ENCODE measurements at places on chromosomes 6 and 20. TPM values are rescaled to one million over a fixed set of nuclear protein-coding genes. Genes with fewer than 3 reads are reported as not detected.

DNA sequence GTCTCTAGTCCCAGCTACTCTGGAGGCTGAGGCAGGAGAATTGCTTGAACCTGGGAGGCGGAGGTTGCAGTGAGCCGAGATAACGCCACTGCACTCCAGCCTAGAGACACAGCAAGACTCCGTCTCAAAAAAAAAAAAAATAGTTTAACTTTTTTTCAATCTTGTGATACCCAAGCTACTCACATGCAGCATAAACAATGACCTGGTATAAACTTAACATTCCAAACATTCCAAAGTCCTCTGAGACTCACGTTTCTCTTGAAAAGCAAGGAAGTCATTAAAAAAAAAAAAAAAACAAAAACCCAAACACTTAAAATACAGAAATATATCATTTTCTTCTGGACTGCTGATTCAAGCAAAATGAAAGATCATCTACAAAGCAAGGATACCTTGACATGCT lies 14.3 kb downstream of the CRNKL1 start:
- no peak for DNase-seq

Gene MCM3
- 189 TPM for total RNA-seq

Gene FNDC1
- total RNA-seq = not detected

GRCh38 chr6:11337306-11337705 lies 104.8 kb upstream of the NEDD9 start:
- no peak for DNase-seq

Gene VAPB
- total RNA-seq = 31.0 TPM

DNA sequence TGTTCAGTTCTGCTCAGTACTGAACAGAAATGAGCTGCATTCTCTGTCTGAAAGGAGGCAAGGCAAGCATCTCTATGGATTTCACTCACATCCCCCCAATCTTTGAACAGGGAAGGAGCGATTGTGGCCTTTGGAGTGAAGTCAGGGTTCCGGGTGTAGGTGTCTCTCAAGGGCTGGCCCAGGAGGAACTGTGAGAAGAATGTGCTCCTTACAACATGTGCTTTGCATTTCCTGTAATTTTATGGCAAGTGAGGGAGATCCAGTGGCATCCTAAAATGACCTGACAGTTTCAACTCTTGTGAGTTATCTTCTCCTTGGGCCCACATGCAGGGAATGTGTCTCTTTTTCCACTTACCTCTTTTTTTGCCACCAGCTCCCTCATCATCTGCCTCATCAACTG lies 63.0 kb upstream of the RIN2 start:
- DNase-seq = no peak

GRCh38 chr6:16375206-16375605 lies 136.8 kb downstream of the GMPR start:
- no peak for DNase-seq

GRCh38 chr6:167502471-167502870 lies 177.6 kb downstream of the TTLL2 start:
- no peak for DNase-seq

DNA sequence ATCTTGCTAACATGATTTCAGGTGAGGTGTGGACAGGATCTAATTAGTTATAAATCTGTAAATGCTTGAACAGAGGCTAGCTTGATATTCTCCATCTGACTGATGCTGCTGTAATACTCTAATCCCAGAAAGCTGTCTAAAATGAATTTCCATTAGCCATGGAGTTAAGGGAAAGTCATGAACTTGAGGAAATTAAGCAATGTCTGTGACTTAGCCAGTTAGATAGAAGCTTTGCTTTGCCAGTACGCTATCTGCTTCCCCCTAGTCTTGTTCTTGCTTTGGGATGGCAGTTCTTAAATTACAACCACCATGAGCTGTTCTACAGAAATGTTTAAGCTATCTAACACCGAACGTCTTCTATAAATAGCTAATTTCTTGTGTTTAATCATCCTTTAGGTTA lies 195.7 kb downstream of the PRL start:
- no peak for DNase-seq

GRCh38 chr20:31820228-31820627 lies 1.1 kb downstream of the MYLK2 start:
- DNase-seq = no peak

Gene FAM209B
- 0.89 TPM for total RNA-seq

GRCh38 chr20:47724910-47725247 lies 60.4 kb downstream of the SULF2 start:
- DNase-seq = no peak

- no peak for DNase-seq
Observed at GRCh38 chr6:36659271-36659670, 19.2 kb upstream of the CDKN1A start.

Gene XKR7
- total RNA-seq = 0.05 TPM

- no peak for DNase-seq
Observed at GRCh38 chr20:61976644-61977418, 88.8 kb downstream of the TAF4 start.

DNA sequence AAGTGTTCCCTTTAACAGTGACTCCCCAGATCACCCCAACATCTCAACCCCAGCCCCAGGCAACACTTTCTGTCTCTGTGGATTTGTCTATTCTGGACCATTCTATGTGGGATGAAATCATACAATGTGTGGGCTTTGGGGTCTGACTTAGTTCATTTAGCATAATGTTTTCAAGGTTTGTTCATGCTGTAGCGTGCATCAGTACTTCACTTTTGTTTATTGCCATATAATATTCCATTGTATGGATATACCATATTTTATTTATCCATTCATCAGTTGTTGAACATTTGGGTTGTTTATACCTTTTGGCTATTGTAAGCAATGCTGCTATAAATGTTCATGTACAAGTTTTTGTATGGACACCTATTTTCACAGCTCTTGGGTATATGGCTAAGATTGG lies 31.0 kb downstream of the FOXF2 start:
- DNase-seq = no peak

DNA sequence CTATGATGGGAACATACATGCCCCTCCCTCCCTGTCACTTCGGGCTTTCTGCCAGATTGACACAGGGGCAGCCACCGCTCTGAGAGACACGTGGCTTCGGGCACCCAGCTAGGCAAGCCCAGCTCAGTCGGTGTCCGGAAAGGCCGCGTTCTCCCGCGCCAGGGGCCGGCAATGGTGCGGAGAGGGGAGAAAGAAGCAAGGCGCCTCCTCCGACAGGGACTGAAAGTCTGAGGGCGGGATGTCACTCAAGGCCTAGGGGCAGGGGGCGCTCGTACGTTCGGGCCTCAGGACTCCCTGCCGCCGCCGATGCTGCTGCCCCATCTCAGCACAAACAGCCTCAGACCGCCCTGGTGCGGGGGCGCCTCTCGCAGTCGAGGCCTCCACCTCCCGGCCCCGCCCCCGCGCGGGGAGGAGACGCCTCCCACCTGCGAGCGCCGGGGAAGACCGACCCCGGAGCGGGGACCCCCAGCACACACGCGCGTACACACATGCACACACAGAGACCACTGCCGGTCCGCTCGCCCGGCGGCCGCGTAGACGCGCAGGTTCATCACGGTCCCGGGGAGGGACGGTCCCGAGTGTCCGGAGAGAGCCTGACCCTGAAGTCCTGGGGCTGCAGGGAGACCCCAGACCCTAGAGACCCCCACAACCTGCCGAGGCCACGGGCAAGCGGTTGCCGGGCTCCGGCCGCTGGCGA lies 1.9 kb downstream of the GRM4 start:
- peak; percentile 24 for DNase-seq

- no peak for DNase-seq
Observed at GRCh38 chr20:20683481-20684321, 28.7 kb downstream of the RALGAPA2 start.

- DNase-seq = no peak
Observed at GRCh38 chr6:112149236-112149635, 61.8 kb downstream of the FAM229B start.

GRCh38 chr20:14672066-14672465 lies 334.7 kb upstream of the FLRT3 start:
- no peak for DNase-seq

DNA sequence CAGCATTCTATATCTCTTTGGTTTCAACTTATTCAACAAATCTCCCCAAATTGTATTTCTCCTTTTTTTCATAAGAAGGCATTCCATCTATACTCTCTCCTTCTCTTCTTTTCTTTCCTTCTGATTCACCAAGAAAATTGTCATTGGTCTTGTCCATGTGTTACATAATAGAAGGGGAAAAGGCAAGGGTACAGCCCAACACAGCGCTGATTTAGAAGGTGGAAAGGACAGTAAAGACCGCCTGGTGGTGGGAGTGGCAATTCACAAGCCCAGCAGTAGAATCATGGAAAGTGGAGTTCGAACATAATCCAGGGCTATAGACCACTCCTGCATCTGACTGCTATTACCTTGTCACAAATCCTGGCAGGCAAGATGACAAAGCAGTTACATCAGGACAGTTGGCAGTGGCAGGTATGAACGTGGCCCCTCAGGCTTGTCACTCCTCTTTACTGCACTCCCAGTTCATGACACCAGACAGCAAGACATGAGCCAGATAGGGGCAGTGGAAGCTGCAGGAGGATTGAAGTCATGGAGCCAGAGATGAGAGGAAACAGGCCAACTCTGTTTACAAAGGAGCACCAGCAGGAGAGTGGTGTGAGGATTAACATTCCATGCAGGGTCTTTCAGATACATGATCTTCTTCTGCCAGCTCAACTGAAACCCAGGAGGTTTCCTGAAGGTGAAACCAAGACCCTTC lies 2.1 kb upstream of the TNFAIP3 start:
- no peak for DNase-seq

- DNase-seq = no peak
Observed at GRCh38 chr6:108847738-108848115, 495 bp upstream of the ARMC2 start.

Gene CCN5
- not detected for total RNA-seq

DNA sequence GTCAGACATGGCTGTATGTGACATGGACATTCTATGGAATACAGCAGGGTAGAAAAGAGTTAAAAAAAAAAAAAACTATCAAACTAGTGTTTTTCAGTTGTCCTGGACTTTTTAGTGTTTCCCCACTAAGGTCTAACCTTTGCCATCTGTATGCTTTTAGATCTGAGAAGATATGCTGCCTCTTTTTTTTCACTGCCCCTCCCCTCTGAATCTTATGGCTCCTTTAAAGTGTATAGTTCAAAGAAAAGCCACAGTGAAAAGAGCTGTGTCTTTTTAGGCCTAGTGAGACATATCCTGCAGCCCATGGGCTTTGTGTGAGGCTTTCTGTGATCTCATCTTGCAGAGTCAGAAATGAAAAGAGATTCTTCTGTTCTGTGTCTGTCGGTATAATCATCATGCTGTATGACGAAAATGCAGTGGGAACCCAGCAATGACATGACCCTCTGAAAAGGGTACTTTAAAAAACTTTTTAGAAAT lies 29.3 kb downstream of the ADGRG6 start:
- DNase-seq = peak; percentile 63

- DNase-seq = no peak
Observed at GRCh38 chr6:39300739-39301138, 13.5 kb downstream of the KCNK17 start.

DNA sequence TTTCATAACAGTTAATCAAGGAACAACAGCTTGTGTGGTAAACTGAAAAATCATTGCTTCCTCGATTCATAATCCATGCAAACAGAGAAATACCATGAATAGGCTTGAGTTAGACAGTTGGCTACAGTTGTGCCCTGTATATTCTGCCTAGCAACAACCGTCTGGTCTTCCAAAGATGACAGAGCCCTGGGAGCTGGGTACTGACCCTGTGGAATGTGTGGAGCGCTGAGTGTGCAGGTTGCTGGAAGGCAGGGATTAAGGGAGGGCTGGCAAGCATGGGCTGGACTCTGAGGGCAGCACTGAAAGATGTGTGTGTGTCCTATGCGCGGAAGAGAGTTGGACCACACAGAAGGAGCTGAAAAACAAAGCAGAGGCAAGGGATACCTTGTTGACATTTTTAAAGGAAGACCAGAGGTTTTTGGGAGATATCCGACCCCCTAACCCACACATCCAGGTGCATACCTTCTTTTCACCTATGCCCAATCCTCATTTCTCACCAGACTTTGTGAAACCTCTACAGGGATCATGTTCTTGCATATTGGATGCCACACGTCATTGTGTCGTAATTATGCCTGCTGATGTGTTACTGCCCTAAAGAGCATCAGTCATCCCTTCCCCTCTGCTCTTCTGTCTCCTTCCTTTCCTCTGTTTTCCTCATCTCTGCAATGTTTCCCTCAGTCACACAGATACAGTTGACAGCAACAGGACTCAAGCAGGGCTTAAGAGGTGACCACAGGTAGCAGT lies 58.2 kb upstream of the VGLL2 start:
- no peak for DNase-seq
